ENCODE measurements at places on chromosomes 2 and 18.

DNA sequence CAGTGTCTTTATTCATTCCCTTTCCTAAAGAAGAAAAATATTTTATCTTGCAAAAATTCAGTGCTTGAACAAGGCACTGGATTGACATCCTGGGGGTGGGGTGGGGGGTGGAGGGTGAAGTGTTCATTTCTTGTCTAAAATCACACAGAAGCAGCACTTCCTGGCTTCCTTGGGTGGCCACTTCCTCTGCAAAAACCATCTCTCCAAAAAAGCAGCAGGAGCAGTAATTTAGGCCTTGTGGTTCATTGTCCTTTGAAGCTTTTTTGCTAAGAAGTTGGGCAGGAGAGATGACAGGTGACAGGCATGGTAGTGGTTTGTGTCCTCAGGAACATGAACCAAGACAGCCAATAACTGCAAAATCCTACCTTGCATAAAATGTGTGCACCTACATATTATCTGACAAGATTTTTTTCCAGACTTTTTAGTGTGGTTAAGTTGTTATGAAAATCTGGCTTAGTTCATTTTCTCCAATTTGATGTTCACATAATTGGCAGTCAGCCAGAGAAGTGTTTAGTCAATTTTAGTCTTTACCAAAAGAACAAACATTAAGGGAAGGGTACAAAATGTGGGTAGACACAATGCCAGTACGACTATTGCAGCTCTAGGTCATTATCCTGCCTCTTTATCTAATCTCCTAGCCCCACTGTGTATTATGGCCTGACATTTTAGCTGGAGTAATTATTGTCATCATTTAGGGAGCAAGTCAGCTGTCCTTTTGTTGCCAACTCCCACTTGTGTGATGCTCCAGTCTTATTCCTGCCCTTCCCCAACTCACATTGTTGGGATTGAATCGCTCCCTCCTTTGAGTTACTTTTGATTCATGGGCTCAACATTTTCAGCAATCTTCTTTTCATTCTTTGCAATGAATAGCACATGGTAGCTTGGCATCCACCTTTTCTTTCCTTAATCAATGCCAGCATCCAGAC, 177.2 kb downstream of the MYO3B start:
- no peak for DNase-seq

GRCh38 chr2:196513796-196514526, 125.6 kb upstream of the CCDC150 start:
- DNase-seq = no peak

- no peak for DNase-seq
Observed at GRCh38 chr2:24658531-24659202, 134.5 kb downstream of the PTRHD1 start.

- no peak for DNase-seq
Observed at GRCh38 chr2:60406192-60406591, 147.3 kb downstream of the BCL11A start.

DNA sequence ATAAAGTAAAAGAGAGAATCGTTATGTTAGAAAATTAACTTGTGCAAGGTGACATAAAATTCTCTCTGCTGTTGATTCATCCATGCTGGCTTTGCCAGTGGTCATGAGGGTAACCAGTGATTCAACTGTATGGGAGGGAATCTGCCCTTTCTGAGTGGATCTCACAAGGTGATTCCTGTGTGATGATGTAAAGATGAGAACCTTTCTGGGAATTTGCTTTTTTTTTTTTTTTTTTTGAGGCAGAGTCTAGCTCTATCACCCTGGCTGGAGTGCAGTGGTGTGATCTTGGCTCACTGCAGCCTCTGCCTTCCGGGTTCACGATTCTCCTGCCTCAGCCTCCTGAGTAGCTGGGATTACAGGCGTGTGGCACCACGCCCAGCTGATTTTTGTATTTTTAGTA, 23.3 kb downstream of the RAB31 start:
- DNase-seq = no peak

DNA sequence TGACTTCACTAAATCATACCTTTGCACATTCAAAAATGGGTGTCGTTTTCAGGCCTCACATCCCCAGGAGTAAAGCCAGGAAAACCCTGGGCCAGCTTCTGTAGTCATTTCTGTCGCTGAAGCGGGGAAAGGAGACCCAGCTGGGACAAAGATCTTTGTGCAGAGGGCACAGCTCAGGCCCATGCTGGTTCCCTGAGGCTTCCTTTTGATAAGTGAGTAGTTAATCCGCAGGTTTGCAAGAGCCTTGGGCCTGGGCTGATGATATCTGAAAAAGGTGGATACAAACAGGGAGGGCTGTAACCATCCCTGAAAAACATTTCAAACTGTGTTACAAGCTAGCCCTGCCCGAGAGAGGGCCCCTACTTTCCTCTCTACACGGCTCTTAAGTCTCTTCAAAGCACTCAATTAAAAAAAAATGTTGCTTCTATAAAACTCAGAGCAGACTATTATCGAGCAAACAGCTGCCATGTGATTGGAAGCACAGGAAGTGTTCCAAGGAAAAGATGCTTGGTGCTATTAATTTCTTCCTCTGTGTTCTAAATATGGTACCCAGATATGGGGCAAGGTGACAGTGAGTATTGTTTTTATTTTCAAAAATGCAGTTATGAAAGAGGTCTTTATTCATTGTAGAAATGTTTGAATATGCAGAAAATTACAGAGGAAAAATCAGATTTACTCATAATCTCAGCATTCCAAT, 117.2 kb downstream of the LNPK start:
- DNase-seq = no peak

Data from T-cell (primary cell).